ENCODE measurements at places on chromosomes 2 and 18.

GRCh38 chr18:79789091-79789891 lies 8.4 kb upstream of the KCNG2 start:
- DNase-seq: peak; percentile 1

- DNase-seq: no peak
Observed at GRCh38 chr2:48932667-48933066, 177.1 kb upstream of the LHCGR start.

- DNase-seq: no peak
Observed at GRCh38 chr2:179224361-179224760, 40.3 kb downstream of the SESTD1 start.

GRCh38 chr2:236571145-236571544 lies 1.5 kb downstream of the ACKR3 start:
- no peak for DNase-seq

DNA sequence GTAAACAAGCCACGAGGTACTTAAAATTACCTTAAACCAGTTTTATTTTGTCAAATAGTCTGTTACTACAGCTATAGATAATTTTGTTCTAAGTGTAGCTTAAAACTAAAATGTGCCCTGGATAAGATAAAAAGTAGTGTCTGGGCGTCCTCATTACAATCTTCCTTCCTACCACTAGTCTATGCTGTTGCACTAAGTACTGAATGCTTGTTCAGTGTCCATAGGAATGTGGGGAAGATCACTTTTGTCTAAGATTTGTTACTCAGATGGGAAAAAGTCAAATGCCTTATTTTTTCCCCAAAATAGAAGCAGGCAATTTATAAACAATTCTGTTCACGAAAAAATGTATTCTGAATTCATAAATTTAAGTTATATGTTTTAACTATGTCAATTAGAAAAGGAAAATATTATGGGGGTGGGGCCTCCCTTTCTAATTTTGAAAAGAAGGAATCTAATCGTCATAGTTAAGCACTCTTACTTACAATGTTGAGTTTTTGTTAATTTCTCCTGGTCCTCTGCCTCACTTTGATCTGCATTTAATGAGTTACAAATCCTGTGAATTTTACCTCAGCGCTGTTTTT lies 140.4 kb upstream of the VRK2 start:
- no peak for DNase-seq
